ENCODE measurements at places on chromosomes 1 and 21. TPM values are rescaled to one million over a fixed set of nuclear protein-coding genes. Genes with fewer than 3 reads are reported as not detected.

SELL gene
- total RNA-seq = not detected

TMEM269 gene
- 0.20 TPM for total RNA-seq

CADM3 gene
- total RNA-seq = 0.22 TPM

GBP2 gene
- 0.56 TPM for total RNA-seq

PAQR7 gene
- 13.4 TPM for total RNA-seq

CR1L gene
- not detected for total RNA-seq

NR0B2 gene
- total RNA-seq = not detected

LRRC71 gene
- not detected for total RNA-seq

DENND2D gene
- total RNA-seq = not detected

OR6K3 gene
- total RNA-seq = not detected

ANKRD65 gene
- not detected for total RNA-seq

SLAMF1 gene
- total RNA-seq = not detected

SHISAL2A gene
- total RNA-seq = not detected

KISS1 gene
- 0.95 TPM for total RNA-seq

VPS13D gene
- 39.4 TPM for total RNA-seq

CD2 gene
- not detected for total RNA-seq

OR2T11 gene
- not detected for total RNA-seq

S100PBP gene
- total RNA-seq = 39.6 TPM

FAM72C gene
- total RNA-seq = not detected

MASP2 gene
- total RNA-seq = not detected

PTPN22 gene
- total RNA-seq = not detected

PMF1 gene
- total RNA-seq = 40.5 TPM
